Activated CD4-positive, alpha-beta T cell treated with anti-CD3 and anti-CD28 coated beads, Interleukin-2, amount 10 ng/mL, durations not matched to agents 7 days and 5 days (primary cell): ENCODE measurements at places on chromosomes 16 and 17. TPM values are rescaled to one million over a fixed set of nuclear protein-coding genes. Genes with fewer than 3 reads are reported as not detected.

Gene GPRC5C
- total RNA-seq = not detected

Gene TMEM98
- 0.58 TPM for total RNA-seq

Gene RPH3AL
- 4.6 TPM for total RNA-seq

Gene PRSS33
- not detected for total RNA-seq

Gene C1QTNF1
- not detected for total RNA-seq

Gene SMPD3
- 4.1 TPM for total RNA-seq

Gene SCGB1C2
- total RNA-seq = not detected

Gene SOCS1
- 127 TPM for total RNA-seq

Gene WNT3
- not detected for total RNA-seq

Gene NEUROD2
- total RNA-seq = not detected

Gene EIF3CL
- 101 TPM for total RNA-seq

Gene SKAP1
- 144 TPM for total RNA-seq

Gene TBC1D3
- not detected for total RNA-seq

Gene RASD1
- 0.29 TPM for total RNA-seq

GRCh38 chr17:73998653-73999645 lies 204.5 kb upstream of the RPL38 start:
- no peak overlapping the region for H3K4me3 ChIP-seq
- H3K36me3 ChIP-seq = no peaks in the 10 kb centered on the region
- no peak overlapping the region for H3K27ac ChIP-seq
- peaks cover 2% of the 10 kb centered on the region for H3K4me1 ChIP-seq
- peaks cover 18% of the 10 kb centered on the region for H3K27me3 ChIP-seq

- H3K4me3 ChIP-seq = no peak overlapping the region
- H3K4me1 ChIP-seq = peaks cover 47% of the 10 kb centered on the region
- H3K36me3 ChIP-seq = peaks cover 8% of the 10 kb centered on the region
- no peaks in the 10 kb centered on the region for H3K27me3 ChIP-seq
- no peak for DNase-seq
Measured at GRCh38 chr17:40511136-40511535, 9.7 kb upstream of the TNS4 start.

GRCh38 chr16:85988723-85989313 lies 89.9 kb downstream of the IRF8 start:
- H3K4me3 ChIP-seq = no peak overlapping the region
- peaks cover 54% of the 10 kb centered on the region for H3K4me1 ChIP-seq
- H3K27me3 ChIP-seq = no peaks in the 10 kb centered on the region
- no peaks in the 10 kb centered on the region for H3K36me3 ChIP-seq
- DNase-seq = no peak
- H3K27ac ChIP-seq = peak overlapping the region; percentile 69

GRCh38 chr16:22192261-22193062 lies 13.6 kb upstream of the EEF2K start:
- DNase-seq = peak; percentile 88
- peaks cover 2% of the 10 kb centered on the region for H3K27me3 ChIP-seq
- H3K4me3 ChIP-seq = peak overlapping the region; percentile 83
- peak overlapping the region; percentile 99 for H3K27ac ChIP-seq
- H3K4me1 ChIP-seq = peaks cover 61% of the 10 kb centered on the region

- H3K4me3 ChIP-seq = no peak overlapping the region
- H3K36me3 ChIP-seq = no peaks in the 10 kb centered on the region
- no peak overlapping the region for H3K27ac ChIP-seq
- peaks cover 3% of the 10 kb centered on the region for H3K4me1 ChIP-seq
Measured at GRCh38 chr17:4622375-4622774, 19.1 kb downstream of the ALOX15 start.

GRCh38 chr17:48990882-48991357 lies 6.3 kb upstream of the IGF2BP1 start:
- peaks cover 5% of the 10 kb centered on the region for H3K4me1 ChIP-seq
- H3K4me3 ChIP-seq = no peak overlapping the region
- no peak for DNase-seq
- peak overlapping the region; percentile 9 for H3K27ac ChIP-seq
- peaks cover 54% of the 10 kb centered on the region for H3K27me3 ChIP-seq
- no peaks in the 10 kb centered on the region for H3K36me3 ChIP-seq

- H3K27me3 ChIP-seq = peaks cover 70% of the 10 kb centered on the region
- peak overlapping the region; percentile 31 for H3K4me3 ChIP-seq
- H3K4me1 ChIP-seq = peaks cover 13% of the 10 kb centered on the region
Measured at GRCh38 chr17:68601565-68602288, 560 bp upstream of the FAM20A start.

- H3K27ac ChIP-seq = no peak overlapping the region
- no peaks in the 10 kb centered on the region for H3K27me3 ChIP-seq
- no peak for DNase-seq
- peaks cover 6% of the 10 kb centered on the region for H3K4me1 ChIP-seq
- no peak overlapping the region for H3K4me3 ChIP-seq
Measured at GRCh38 chr17:2911035-2911754, 115.0 kb downstream of the RAP1GAP2 start.

DNA sequence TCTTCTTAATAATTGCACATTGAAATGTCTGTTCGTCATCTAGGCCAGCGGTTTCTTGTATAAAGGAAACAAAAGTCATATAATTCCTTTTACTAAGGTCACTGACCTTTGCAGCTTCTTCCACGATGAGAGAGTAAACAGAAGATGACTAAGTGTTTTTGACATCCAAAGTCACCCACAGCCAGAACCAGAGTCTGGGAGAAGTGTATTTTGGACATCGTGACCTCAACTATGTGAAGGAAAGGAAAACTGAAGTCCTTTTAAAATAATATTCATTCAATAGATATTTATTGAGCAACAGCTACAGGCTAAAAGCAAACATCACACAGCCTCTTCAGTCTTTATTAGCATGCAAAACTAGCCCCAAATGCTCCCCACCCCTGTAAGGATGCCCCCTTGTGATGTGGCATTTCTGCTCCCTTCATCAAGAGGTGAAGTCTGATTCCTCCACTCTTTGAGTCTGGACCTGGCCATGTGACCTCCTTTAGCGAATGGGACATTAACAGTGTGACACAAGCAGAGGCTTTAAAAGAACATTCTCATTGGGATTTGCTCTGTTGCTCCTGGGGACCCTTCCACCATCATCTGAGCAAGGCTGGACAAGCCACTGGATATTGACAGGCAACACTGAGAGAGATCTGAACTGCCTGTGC lies 8.1 kb upstream of the PMP22 start:
- no peak overlapping the region for H3K27ac ChIP-seq
- H3K4me3 ChIP-seq = no peak overlapping the region
- H3K27me3 ChIP-seq = peaks cover 4% of the 10 kb centered on the region
- peaks cover 5% of the 10 kb centered on the region for H3K4me1 ChIP-seq
- DNase-seq = no peak

GRCh38 chr17:75270966-75271232 lies at the start of gene MIF4GD:
MIF4GD (minus strand) TSS chr17:75271231; CDS start chr17:75270195, 1,036 bp downstream.
- peaks cover 27% of the 10 kb centered on the region for H3K36me3 ChIP-seq
- peaks cover 35% of the 10 kb centered on the region for H3K4me1 ChIP-seq
- H3K27me3 ChIP-seq = no peaks in the 10 kb centered on the region
- H3K4me3 ChIP-seq = peak within 1 kb of the TSS; percentile 80

GRCh38 chr17:48773245-48773644 lies 43.8 kb downstream of the TTLL6 start:
- no peak overlapping the region for H3K27ac ChIP-seq
- H3K27me3 ChIP-seq = peaks cover 39% of the 10 kb centered on the region
- no peak for DNase-seq
- no peaks in the 10 kb centered on the region for H3K36me3 ChIP-seq

DNA sequence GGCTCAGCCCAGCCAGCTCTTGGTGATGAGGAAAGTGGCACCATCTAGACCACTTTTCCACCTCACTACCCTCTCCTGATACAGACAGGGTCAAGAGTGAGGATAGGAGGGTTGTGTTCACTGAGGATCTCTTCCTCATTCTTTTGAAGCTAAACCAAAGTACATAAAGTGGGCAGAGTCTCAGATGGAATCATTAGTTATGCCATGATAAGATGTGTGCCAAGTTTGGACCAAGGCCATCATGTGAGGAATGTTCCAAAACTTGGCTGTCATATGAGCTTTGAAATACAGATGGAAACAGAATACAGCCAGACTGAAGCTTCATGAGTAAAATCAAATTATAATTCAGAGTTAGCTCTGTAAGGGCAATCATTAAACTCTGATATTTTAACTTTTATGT lies 37.2 kb downstream of the ACSM1 start:
- no peak overlapping the region for H3K4me3 ChIP-seq
- no peak for DNase-seq
- H3K27me3 ChIP-seq = no peaks in the 10 kb centered on the region
- H3K27ac ChIP-seq = no peak overlapping the region

GRCh38 chr16:59192551-59193199 lies 458.6 kb upstream of the GOT2 start:
- peak; percentile 36 for DNase-seq
- no peak overlapping the region for H3K27ac ChIP-seq
- no peaks in the 10 kb centered on the region for H3K27me3 ChIP-seq

GRCh38 chr17:63275971-63276745 lies 169.9 kb downstream of the CYB561 start:
- no peak overlapping the region for H3K4me3 ChIP-seq
- H3K27ac ChIP-seq = no peak overlapping the region
- H3K4me1 ChIP-seq = peaks cover 9% of the 10 kb centered on the region
- no peaks in the 10 kb centered on the region for H3K36me3 ChIP-seq
- no peak for DNase-seq

DNA sequence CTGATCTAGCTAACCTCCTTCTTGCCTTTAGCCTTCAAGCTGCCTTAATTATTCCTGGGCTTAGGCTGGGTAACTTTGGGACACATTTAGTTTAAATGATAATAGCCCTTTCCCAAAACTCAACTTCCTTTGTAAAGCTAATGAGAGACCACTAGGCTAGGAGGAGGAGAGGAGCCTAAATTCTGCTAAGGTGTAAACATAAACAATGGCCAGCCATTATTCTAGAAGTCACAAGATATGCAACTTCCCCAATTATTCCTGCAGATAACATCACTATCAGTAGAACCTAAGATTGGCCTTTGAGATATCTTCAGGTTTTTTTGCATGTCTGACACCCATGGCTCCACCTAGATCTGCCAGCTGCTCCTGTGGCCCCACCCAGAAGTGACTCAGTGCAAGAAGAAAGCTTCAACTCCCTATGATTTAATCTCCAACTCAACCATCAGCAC lies 131.2 kb upstream of the FAM20A start:
- H3K4me1 ChIP-seq = no peaks in the 10 kb centered on the region
- no peak overlapping the region for H3K27ac ChIP-seq
- H3K4me3 ChIP-seq = no peak overlapping the region
- H3K27me3 ChIP-seq = peaks cover 12% of the 10 kb centered on the region

DNA sequence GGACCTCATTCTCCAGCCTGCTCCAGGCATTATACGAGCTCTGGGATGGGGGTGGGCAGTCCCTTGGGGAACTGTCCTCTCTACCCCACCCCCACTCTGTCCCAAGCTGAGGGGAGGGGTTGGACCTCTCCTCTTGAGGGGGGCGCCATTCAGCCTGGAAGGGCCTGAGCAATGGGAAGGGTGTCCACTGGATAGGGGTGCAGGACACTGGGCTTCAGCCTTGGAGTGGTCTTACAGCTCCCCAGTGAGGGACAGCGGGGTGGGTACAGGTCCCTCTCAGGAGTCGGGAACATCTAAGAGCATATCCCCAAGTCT lies 9.5 kb upstream of the CBX8 start:
- H3K27me3 ChIP-seq = peaks cover 76% of the 10 kb centered on the region
- H3K4me3 ChIP-seq = no peak overlapping the region
- peaks cover 32% of the 10 kb centered on the region for H3K4me1 ChIP-seq
- H3K36me3 ChIP-seq = peaks cover 3% of the 10 kb centered on the region

GRCh38 chr17:41837761-41838538 lies at the start of gene KLHL10:
KLHL10 (plus strand) TSS chr17:41837825; CDS start chr17:41837933, 108 bp downstream.
- peaks cover 4% of the 10 kb centered on the region for H3K36me3 ChIP-seq
- H3K27ac ChIP-seq = peak within 1 kb of the TSS; percentile 50
- peaks cover 16% of the 10 kb centered on the region for H3K4me1 ChIP-seq
- DNase-seq = no peak
- H3K27me3 ChIP-seq = peaks cover 3% of the 10 kb centered on the region

- DNase-seq = no peak
- H3K36me3 ChIP-seq = no peaks in the 10 kb centered on the region
- no peaks in the 10 kb centered on the region for H3K4me1 ChIP-seq
- H3K4me3 ChIP-seq = no peak overlapping the region
- H3K27me3 ChIP-seq = no peaks in the 10 kb centered on the region
Measured at GRCh38 chr16:78183437-78184237, 84.2 kb downstream of the WWOX start.

GRCh38 chr17:41869426-41869825 lies 4.2 kb upstream of the KLHL11 start:
- peak overlapping the region; percentile 31 for H3K27ac ChIP-seq
- H3K27me3 ChIP-seq = no peaks in the 10 kb centered on the region
- H3K4me1 ChIP-seq = peaks cover 29% of the 10 kb centered on the region
- no peak overlapping the region for H3K4me3 ChIP-seq

GRCh38 chr16:7343243-7343642 lies 10.6 kb downstream of the RBFOX1 start:
- no peak for DNase-seq

- H3K27ac ChIP-seq = no peak overlapping the region
- no peaks in the 10 kb centered on the region for H3K36me3 ChIP-seq
- H3K27me3 ChIP-seq = no peaks in the 10 kb centered on the region
- no peak for DNase-seq
- no peak overlapping the region for H3K4me3 ChIP-seq
Measured at GRCh38 chr16:10081201-10081940, 100.9 kb downstream of the GRIN2A start.

- peak overlapping the region; percentile 94 for H3K27ac ChIP-seq
- H3K4me3 ChIP-seq = peak overlapping the region; percentile 89
- peaks cover 15% of the 10 kb centered on the region for H3K36me3 ChIP-seq
- peaks cover 47% of the 10 kb centered on the region for H3K4me1 ChIP-seq
- peak; percentile 45 for DNase-seq
- H3K27me3 ChIP-seq = no peaks in the 10 kb centered on the region
Measured at GRCh38 chr17:28744972-28745785, 1.4 kb downstream of the TRAF4 start.

GRCh38 chr17:63823659-63824331 lies 3.4 kb upstream of the PSMC5 start:
- peaks cover 67% of the 10 kb centered on the region for H3K36me3 ChIP-seq
- peaks cover 50% of the 10 kb centered on the region for H3K4me1 ChIP-seq
- no peak overlapping the region for H3K27ac ChIP-seq
- no peak for DNase-seq
- no peaks in the 10 kb centered on the region for H3K27me3 ChIP-seq

DNA sequence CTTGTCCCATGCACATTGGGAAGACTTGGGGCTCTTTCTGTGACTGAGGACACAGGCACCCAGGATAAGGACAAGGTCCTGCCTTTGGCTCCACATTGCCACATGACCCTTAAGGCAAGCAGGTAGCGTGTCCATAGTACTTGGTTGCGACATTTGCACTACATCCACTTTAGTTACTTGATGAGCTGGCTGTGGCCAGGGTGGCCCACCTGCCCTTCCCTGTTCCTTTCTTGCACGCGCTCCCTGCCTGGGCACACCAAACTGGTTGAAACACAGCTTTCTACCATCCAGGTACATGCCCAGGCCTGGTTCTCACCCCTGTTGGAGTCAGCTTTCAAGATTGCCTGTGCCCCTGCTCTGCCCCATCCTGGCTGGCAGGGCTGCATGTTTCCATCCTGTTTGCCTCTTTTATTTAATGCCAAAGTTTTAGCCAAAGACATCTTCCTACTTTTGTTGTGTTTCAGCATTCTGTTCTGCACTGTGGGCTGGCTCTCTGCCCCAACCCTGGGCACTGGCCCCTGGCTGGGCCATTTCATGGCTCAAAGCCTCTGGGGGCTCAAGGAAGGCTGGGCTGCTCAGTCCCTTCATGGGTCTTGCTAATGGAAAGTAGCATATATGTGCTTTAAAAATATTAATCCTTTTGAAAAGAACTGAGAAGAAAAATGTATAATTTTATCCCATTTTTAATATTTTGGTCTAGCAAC lies 3.2 kb downstream of the B3GNT9 start:
- no peak for DNase-seq
- peak overlapping the region; percentile 50 for H3K27ac ChIP-seq
- H3K4me1 ChIP-seq = peaks cover 17% of the 10 kb centered on the region
- H3K4me3 ChIP-seq = no peak overlapping the region
